ENCODE measurements at places on chromosomes 2 and 18. TPM values are rescaled to one million over a fixed set of nuclear protein-coding genes. Genes with fewer than 3 reads are reported as not detected.

DSEL gene
- total RNA-seq: 0.12 TPM

DNA sequence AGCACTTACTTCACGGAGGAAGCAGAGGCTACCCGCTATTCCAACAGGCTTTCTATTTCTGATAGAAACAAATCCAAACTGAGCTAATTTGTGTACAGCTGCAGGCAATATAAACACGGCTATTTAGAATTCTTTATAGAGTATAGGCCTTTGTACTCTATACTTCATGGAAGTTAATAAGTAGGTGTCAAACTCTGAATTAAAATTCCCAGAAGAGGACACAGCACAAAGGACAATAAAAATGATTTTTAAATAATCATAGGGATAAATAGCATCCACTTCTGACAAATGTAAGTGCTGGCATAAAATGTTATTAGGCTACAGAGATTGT, 261.5 kb downstream of the AFF3 start:
- DNase-seq: no peak

DNA sequence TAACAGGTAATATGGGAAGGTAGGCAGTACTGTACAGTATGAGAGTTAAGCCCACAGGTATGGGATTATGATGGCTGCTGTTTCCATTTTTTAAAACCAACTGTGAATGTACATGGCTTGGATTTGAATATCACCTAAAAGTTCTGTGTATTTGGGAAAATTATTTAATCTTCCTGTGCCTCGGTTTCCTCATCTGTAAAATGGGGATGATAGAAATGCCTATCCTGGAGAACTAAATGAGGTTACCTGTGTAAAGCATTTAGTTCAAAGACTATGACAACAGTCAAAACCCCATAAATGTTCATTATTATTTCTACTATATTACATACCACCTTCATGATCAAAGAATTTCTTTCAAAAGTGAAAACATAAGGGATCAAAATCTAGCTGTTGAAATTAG, 3.6 kb downstream of the KLHL41 start:
- DNase-seq: no peak

- no peak for DNase-seq
Observed at GRCh38 chr2:191927319-191927867, 80.5 kb upstream of the CAVIN2 start.

Data from activated CD4-positive, alpha-beta memory T cell treated with anti-CD3 and anti-CD28 coated beads for 36 hours (primary cell).